Activated CD8-positive, alpha-beta memory T cell treated with anti-CD3 and anti-CD28 coated beads for 24 hours (primary cell): ENCODE measurements at places on chromosomes 13 and 19.

GRCh38 chr13:40794414-40795368, 5.3 kb downstream of the SLC25A15 start:
- no peak for DNase-seq

DNA sequence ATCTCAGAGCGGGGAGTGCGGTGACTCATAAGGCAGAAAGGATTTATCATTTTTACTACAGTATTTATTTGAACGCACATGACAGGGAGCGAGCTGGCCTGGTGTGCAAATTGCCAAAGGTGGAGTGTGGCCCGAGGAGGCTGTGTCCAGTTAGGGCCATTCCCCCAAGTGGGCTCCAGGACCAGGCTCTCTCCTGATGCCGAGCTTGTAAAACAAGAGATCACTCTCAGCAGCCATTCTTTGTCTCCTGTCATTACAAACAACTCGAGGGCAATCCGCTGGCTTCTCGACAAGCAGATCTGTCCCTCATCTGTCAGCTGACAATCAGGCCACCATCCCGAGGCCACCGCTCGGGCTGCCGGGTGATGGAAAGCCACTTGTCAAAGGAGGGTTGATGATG, 418.9 kb downstream of the ZNF536 start:
- peak; percentile 21 for DNase-seq

DNA sequence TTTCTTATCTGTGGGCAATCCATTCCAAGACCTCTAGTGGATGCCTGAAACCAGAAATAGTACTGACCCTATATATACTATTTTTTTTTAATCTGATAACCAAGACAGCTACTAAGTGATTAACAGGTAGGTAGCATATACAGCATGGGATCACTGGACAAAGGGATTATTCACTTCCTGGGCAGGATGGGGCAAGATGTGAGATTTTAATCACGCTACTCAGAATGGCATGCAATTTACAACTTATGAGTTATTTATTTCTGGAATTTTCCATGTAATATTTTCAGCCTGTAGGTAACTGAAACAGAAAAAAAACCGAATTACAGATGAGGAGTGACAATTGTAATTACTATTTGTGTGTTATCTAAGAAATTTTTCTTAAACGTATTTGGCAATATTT, 41.2 kb downstream of the ZIC2 start:
- no peak for DNase-seq

DNA sequence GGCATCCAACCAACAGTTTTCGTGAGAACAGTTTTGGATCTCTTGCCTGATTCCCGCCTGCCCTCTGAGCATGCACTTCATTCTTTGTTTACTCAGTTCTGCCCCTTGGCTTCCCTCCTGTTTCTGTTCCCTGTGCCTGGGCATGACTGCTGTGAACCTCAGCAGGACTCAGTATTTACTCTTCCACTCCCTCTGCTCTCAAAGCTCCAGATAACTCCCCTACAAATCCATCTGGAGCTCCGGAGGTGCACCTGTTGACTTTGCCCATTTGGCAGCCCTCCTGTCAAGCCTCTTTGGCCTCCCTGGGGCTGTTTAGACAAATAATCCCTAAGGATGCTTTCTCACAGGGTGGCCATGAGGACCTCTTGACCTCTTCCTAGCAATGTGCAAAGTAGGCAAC, 34.2 kb upstream of the ARGLU1 start:
- no peak for DNase-seq

GRCh38 chr13:24900507-24900906, 136.5 kb downstream of the RNF17 start:
- no peak for DNase-seq

DNA sequence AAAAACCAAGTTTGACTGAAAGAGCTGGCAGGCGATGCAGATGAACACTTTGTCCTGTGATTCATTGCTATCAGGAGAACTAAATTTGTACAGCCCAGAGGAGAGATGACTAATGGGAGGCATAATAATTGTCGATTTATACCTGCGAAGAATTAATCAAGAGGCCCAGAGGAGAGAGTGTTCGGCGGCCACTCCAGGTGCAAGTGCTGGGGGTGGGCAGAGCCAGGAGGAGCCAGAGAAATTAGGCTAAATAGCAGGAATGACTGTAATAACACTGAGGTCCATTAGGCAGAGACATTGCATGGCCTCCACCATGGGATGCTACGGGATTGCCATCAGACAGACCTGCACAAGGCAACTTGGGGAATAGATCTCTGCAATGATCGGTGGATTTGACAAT, 107.7 kb upstream of the UQCRFS1 start:
- no peak for DNase-seq

- DNase-seq, result peak; percentile 71
These were observed 26.0 kb upstream of the ZNF331 start for GRCh38 chr19:53511933-53512374.

DNA sequence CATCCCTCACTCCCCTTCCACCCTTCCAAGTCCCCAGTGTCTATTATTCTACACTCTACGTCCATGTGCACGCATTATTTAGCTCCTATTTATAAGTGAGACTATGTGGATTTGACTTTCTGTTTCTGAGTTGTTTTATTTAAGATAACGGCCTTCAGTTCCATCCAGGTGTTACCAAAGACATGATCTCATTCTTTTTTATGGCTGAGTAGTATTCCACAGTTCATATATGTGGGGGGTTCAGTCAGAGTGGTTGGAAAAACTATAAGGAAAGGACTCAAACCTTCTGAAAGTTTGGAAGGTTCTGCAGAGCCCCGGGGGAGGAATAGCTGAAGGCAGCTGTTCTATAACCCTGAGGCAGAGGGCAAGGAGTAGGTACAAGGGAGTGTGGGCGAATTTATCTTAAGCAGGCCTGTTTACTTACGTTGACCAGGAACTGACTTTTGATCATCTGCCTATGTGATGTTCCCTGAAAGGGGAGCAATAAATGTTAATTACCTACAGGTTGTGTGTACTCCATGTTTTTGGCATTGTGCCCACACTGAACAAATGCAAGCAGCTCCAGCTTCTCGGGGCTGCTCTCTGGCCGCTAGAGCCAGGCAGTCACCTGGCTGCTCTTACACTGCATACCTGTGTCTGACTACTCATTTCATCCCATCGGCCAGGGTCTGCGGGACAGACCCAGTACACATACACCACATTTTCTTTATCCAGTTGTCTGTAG, 13.5 kb upstream of the ADGRE1 start:
- no peak for DNase-seq

DNA sequence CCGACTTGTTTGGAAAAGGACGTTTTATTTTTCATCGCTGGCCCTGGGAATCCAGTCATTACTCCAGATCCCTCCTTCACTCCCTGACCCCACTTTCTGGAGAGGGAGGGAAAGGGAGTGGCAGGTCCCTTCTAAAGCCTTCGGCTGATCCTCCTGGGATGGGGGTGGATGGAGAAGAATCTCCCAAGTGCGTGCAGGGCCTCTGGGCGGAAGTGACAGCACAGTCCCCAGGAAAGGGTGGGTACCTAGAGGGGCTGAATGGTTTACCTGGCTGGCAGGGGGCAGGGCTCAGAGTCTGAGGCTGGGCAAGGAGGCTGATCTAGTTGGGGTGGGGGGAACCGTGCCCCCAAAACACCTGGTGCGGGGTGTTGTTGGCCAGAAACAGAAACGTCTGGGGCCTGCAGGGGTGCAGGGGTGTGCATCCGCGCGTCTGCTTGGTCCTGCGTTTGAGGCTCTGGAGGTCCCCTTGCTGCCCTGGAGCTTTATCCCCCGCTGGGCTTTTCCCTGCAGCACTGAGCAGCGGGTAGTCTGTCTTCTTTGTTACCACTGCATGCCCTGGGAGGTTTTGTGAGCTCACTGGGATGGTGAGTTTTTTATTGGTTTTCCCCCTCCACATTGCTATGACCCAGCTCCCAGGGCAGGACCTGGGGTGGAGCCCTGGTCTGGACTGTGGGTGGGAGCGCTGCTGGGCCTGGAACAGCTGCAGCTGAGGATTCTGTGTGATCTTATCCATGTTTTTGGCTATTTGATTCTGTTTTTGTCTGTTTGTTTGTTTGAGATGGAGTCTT, 3.0 kb upstream of the ZNF628 start:
- DNase-seq, result no peak

DNA sequence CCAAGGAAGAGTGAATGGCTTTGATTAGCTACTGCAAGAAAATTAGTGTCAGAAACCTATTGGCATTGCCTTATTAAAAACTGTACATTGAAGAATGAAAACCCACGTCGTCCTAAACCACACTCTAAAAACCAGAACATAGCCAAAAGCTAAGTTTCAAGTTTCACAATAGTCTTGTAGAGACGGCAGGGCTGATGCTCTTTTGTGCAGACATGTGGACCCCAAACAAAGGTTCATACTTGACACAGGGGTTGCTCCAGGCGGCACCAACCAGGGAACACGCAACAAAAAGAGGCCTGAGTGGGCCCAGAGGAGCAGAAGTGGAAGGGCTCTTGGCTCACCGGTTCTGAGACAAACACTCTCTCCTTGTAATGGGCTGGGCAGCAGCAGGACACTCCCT, 28.6 kb upstream of the MIR17HG start:
- no peak for DNase-seq

- DNase-seq, result no peak
These were observed 406.7 kb upstream of the ZNF507 start for GRCh38 chr19:31938675-31939074.

DNA sequence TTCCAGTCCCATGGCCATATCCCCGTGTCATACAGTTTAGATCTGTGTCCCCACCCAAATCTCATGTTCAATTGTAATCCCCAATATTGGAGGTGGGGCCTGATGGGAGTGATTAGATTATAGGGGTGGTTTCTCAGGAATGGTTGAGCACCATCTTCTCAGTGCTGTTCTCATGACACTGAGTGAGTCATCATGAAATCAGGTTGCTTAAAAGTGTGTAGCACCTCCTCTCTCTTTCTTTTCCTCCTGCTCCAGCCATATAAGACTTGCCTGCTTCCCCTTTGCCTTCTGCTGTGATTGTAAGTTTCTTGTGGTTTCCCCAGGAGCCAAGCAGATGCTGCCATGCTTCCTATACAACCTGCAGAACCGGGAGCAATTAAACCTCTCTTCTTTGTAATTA, 197.8 kb downstream of the NALCN start:
- DNase-seq, result no peak

- DNase-seq, result no peak
These were observed 375.0 kb downstream of the ENOX1 start for GRCh38 chr13:43411741-43412140.

GRCh38 chr13:29817604-29818378, 32.6 kb downstream of the UBL3 start:
- no peak for DNase-seq

GRCh38 chr13:110274687-110275086, 32.3 kb downstream of the COL4A1 start:
- no peak for DNase-seq

GRCh38 chr19:42069619-42070351, at the start of gene GRIK5:
Gene GRIK5, minus strand, starts transcription at chr19:42070206. Its CDS starts 4,436 bp downstream, at chr19:42065770.
- no peak for DNase-seq

- DNase-seq, result no peak
These were observed 12.1 kb downstream of the MBNL2 start for GRCh38 chr13:97234236-97234635.

GRCh38 chr13:28423010-28423409, 71.9 kb downstream of the FLT1 start:
- no peak for DNase-seq

- DNase-seq, result peak; percentile 64
These were observed 1.6 kb downstream of the TNFSF9 start for GRCh38 chr19:6532244-6532999.

- no peak for DNase-seq
These were observed 1250.7 kb downstream of the UQCRFS1 start for GRCh38 chr19:27962264-27962663.

- no peak for DNase-seq
These were observed 43.2 kb upstream of the TSHZ3 start for GRCh38 chr19:31392464-31392863.

DNA sequence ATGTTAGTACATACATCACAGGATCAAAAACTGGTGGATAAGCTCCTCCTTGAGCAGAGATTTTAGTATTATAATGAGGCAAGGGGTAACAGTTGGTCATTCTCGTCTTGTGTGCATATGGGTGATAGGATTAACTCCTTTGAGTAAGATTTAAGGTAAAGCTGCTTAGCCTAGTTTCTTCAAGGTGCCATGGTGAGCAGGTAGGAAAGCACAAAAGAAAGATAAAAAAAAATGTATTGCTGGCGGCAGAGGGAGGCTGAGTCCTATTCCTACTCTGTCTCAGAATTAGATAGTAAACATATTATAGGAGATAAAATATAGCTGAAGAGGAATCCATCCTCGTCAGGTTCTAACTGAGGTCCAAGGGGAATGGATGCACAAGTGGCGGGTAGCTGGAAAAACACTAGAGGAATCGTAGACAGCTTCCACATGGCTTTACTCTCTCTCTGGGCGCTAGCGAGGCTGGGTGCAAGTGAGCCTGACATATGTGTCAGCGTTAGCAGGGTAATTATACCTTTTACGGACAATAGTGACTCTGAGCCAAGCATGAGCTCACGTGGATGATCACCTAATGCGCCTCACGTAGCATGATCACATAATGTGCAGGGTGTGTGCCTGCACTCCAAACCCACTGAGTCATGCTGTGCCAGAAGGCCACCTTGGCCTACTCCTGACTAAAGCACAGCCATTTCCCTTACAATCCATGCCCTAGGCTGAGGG, 734.3 kb upstream of the MIR17HG start:
- DNase-seq, result no peak
